ENCODE measurements at places on chromosomes 16 and 17.

DNA sequence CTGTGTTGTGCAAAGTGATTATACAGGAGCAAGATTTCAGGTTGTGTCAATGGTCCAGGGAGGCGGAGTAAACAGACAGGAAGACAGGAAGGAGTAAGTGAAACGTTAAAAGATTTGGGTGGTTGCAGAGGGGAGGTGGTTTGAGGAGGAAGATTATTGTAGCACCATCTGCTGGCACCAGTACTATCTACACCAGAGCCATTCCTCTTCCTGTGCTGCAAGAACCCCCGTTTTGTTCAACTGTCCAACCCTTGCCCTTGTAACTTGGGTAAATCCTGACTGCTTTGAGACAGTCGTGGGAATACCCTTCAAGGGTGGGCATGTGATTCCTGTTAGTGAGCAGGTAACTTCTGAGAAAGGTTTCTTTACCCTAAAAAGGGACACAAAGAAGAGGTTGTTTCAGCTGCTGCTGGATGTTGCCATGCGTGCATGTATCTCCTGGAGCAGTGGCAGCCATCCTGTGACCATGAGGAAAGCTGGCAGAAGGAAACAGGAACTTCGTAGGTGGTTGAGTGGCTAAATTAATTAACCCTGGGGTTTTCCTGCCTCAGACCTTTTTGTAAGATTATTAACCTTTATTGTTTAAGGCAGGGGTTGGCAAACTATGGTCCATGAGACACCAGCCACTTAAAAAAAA, 124.1 kb downstream of the PRKCA start:
- peak; percentile 89 for DNase-seq

- no peak for DNase-seq
Observed at GRCh38 chr16:69276148-69277115, 34.7 kb upstream of the VPS4A start.

DNA sequence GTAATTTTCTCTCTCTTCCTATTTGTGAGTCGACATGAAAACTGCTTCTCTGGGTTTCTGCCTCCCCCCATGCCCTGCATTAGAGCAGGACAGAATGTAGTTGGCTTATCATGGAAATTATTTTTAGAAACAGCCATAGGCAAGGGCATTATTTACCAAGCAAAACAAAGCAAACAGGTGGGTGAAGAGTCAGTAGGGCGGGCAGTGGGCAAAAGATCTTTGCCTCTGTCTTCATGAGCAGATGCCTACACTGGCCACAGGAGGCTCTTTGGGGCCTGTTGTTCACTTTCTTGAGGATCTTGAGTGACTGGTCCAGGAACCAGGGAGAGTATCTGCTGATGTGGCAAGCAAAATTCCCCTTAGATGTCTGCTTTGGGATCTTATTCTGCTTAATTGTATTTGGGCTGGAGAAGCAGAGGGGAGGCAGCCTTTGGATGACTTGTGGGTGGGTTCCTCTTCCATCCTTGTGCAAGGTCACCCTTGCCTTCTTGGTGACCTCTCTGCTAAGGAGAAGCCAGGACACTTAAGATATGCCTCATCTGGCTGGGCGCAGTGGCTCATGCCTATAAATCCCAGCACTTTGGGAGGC, 42.5 kb upstream of the CLEC19A start:
- DNase-seq, result no peak

GRCh38 chr17:32345951-32346600, 3.9 kb upstream of the ZNF207 start:
- no peak for DNase-seq

DNA sequence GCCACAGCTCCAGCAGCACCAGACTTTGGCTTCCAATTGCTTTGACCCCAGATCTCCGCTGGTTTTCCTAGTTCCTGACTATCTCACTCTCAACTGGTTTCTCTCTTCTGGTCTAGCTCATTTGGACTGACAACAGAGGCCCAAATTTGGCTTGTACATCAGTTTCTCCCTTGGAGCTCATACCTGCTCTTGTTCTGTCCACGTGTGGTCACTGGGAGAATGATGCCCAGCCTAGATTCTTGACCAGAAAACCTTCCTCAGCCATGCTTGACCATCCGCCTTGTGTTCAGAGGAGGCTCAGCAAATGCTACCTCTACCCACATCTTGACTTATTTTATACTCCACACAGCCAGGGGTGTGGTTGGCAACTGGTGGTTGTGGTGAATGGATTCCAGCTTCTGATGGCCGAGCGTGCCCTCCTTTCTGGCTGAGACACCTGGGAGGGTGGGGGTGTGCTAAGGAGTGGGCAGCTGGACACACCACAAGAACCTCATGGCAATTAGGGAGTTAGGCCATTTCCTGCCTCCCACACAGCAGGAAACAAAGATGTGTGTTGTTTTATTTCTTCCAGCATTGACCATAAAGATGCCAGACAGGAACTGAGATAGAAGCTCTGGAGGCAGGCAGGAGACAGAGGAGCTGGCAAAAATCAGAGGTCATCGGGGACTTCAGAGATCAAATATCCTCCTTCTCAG, 93.8 kb upstream of the FAM20A start:
- DNase-seq, result no peak

GRCh38 chr17:28818819-28819221, 23.8 kb downstream of the FAM222B start:
- no peak for DNase-seq

DNA sequence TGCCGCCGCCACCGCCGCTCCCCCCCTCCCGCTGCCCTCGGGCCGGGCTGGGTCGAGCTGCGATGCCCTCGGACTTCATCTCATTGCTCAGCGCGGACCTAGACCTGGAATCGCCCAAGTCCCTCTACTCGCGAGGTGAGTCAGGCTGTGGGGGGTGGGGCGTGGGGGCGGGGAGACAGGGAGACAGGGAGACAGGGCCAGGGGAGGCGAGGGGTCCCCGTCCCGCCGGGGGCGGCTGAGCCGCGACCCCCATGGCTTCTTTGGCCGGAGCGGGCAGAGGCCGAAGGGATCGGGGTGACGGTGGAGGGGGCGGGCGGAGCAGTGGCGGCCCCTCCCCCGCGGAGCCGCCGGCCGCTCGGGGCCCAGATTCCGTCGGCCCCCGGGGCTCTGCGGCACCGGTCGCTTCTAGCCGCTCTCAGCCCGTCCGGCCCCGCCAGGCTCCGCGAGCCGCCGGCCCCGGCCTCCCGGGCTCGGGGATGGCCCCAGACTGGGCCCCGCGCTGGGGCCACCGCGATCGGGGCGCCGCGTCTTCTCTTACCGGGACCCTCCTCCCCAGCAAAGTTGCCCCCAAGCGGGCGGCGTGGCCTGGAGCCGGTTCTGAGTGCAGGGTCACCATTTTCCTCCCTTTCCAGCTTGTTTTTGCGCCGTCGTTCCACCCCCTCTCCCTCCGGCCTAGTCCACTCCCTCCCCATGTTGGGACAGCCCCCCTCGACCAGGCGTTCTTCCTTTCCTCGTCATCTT, 644 bp downstream of the NFAT5 start:
- no peak for DNase-seq

DNA sequence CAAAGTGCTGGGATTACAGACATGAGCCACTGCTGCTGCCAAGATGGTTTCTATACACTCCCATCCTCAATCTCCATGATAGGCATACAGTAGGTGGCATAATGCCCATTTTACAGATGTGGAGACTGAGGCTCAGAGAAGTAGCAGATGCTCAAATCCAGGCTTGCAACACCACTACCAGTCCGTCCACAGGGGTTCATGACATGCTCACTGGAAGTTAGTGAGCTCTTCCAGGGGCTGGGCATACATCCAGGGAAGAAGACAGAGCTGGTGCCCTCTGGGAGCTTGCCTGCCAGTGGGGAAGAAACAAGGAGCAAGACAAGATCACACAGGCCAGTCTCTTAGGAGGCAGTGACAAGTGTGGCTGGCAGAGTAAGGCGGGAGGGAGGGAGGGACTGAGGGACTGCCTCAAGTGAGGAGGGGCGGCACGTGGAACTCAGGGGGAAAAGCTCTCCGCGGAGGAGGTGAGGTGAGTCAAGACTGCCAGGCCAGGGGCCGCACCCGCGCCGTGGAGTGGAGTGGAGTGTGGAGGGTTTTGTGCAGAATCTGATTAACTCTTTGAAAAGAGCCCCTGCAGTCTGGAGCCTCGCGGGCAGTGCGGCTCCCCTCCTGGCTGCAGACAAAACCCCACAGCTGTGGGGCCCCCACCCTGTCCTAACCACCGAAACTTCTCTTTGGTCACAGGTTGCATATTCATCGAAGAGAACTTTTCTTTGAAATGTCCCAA, 27.9 kb downstream of the SREBF1 start:
- peak; percentile 32 for DNase-seq

DNA sequence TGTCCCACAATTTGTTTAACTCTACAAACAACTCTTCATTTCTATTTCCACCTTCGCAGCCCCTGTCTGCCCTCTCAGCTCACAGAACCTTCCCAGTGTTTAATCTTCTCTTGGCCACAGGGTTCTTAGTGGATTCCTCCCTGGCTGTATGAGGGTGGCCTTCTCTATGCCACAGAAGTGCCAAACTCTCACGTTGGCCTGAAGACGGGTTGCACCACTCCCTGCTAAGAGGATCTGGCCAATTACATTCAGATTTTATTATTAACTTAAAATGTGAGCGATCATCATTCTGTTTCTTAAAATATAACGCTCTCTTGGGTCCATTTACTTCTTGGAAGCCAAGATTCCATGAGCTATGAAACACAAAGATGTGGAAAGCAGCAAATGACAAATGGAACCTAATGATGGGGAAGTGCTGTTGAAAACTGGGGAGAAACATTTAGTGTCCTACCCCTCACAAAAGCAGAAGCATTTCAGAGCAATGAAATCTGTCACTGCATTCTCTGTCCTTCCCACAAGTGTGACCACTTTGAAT, 91.3 kb upstream of the NOG start:
- DNase-seq, result no peak

DNA sequence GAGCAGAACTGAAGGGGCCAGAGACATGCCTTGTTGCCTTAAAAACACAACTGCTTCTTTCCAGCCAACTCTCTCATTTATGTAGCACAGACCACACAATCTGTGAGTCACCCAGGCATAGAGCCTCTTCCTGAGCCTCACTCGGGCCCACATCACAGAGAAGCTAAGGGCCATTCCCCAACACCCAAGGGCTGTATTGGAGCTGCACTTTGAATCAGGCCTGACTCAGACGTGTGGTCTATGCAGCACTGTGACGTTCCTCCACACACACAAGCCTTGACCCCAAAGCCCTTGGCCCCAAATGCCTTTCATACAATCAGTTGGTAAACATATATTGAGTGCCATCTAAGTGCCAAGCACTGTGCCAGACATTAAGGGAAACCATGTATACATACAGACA, 308.9 kb upstream of the DYNLRB2 start:
- DNase-seq, result no peak

DNA sequence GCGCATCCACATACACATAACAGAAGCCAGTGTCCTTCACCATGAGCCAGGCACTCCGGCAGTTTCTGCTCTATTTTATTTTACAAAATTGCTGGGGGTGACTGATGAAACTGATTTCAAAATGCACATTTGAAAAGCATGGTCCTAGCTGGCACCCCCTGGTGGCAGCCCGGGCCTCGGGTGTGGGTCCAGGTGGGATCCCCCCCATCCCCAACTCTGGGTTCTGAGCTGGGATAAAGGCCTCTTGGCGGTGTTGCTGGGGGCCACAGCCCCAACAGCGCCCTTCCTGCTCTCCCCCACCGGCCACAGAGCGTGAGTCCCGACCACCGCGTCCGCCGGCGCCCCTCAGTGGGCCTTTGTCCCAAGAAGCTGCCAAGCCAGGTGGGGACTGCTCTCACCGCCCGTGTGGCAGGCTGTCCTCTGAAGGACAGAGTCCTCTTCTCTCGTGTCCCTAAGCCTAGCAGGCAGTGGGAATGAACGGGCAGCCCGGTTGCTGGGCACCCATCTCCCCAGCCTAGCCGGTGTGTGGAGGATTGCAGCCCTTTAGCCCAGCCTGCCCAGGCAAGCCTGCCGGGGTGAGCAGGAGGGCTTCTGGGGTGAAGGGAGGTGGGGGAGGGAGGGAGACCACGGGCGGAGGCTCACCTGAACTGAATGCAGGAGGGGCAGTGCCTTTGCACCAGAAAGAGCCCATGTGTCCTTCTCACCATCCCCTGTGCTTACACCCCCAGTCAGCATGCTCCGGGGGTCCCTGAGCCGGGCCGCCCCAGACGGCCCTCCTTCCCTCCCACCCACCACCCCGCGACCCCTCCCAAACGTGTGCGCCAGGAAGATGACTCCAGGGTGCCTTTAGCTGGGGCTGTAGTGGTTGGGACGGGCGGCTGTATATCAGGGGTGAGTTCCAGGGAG, 898 bp downstream of the SNAI3 start:
- peak; percentile 56 for DNase-seq

GRCh38 chr17:10215286-10215685, 16.9 kb upstream of the GAS7 start:
- DNase-seq, result no peak

- DNase-seq, result no peak
Observed at GRCh38 chr17:28142305-28142704, 99.8 kb downstream of the NLK start.

DNA sequence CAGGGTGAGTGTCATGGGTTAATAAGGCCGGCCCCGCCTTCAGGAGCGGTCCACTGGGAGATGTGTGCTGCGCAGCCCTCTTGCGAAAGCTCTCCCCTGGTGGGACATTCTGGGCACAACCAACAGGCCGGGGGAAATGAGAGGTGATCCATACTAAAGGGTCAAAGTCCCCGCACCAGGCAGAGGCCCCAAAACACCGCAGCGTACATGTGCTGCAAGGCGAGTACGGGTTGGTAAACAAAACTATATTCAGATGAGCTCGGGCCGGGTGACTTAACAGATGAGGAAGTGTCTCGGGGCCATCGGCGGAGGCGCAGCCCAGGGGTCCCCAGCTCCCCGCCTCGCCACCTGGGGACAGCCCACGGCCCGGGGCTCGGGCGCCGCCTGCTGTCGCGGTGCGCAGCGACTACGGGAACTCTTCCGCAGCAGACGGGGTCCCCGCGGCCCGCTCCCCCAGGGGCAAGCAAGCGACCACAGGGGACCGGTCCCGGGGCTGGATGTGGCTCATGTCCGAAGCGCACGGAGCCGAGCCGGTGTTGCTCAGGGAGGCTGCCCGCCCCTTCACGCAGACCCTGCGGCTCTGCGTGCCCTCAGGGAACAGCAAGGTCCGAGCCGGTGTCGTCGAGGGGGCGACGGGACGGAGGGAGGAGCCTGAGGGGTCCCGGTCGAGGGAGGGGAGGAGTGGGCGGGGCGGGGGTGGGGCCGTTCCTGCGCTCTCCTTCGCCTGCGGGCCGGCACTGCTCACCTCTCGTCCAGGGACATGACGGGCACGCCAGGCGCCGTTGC, at the start of gene RAB37:
Gene RAB37 (plus strand): TSS at position 744 of the 786 bp plus-strand sequence. CDS start 17 bp downstream, at position 761.
- DNase-seq, result no peak

- DNase-seq, result peak; percentile 87
Observed at GRCh38 chr17:4945176-4945943, 3.0 kb downstream of the PFN1 start.

DNA sequence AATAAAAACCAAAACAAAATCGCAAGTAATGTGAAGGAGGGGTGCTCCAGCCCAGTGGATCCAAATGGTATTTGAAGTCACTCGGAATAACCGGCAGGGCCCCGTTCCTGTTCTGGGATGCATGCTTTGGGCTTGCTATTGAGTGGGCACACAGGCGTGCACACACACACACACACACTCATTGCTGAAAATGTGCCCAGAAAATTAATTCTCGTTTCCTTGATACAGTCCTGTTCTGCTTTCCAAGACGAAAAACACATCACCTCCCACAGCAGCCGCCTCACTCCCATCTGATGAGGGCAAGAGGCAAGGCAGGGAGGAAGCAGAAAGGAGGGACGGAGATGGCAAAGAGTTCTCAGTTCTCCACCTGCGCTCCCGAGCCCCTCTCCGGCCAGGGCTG, 62.2 kb upstream of the SDK2 start:
- no peak for DNase-seq
